Mammary epithelial cell (primary cell): ENCODE measurements at places on chromosomes 5 and 9.

- DNase-seq = no peak
These were observed 564.8 kb downstream of the ACTL7B start for GRCh38 chr9:108290839-108291585.

DNA sequence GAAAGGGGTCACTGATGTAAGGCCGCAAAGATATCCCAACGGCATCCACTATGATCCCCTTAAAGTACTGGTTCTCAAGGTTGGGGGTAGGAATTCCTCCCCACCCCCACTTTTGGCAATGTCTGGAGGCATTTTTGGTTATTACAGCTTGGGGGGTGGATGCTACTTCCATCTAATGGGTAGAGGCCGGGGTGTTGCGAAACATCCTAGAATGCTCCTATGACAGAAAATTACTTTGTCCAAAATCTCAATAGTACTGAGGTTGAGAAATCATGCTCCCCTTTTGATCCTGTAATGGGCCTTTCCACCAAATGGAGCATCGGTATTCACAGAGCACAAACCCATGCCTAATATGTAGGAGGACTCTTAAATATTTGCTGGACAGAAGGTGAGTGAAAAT is 20.8 kb upstream of the TCERG1 start:
- no peak for DNase-seq

GRCh38 chr5:43889233-43889632 is 286.3 kb downstream of the NNT start:
- no peak for DNase-seq

GRCh38 chr5:151622367-151623088 is 31.4 kb upstream of the FAT2 start:
- DNase-seq = peak; percentile 44

GRCh38 chr5:78339617-78340436 is 20.6 kb upstream of the SCAMP1 start:
- no peak for DNase-seq

- DNase-seq = no peak
These were observed 299.1 kb upstream of the EFNA5 start for GRCh38 chr5:107969847-107970246.

DNA sequence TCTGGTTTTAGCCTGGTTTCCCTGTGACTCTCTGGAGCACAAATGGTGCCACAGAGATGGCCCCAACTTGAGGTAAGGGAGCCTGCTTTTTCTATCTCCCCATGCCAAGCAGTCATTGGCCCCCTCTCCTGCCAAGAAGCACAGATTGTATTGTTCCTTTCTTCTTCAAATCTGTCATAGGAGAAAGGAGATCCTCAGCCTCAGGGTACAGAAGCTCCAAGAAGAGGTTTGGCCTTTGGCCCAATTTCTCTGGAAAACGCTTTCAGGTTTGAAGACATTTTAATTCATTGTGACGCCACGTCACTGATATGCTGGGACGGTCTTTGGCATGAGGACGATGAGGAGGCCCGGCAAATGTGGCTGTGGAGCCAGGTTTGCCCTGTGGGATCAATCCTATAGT is 29.2 kb upstream of the PANK3 start:
- no peak for DNase-seq
